Right cardiac atrium (tissue), 5 donors: ENCODE measurements at places on chromosomes 4 and X. TPM values are rescaled to one million over a fixed set of nuclear protein-coding genes. Genes with fewer than 3 reads are reported as not detected.

- no peak for DNase-seq
These were observed 16.6 kb downstream of the DCK start for GRCh38 chr4:71009890-71010588.

DNA sequence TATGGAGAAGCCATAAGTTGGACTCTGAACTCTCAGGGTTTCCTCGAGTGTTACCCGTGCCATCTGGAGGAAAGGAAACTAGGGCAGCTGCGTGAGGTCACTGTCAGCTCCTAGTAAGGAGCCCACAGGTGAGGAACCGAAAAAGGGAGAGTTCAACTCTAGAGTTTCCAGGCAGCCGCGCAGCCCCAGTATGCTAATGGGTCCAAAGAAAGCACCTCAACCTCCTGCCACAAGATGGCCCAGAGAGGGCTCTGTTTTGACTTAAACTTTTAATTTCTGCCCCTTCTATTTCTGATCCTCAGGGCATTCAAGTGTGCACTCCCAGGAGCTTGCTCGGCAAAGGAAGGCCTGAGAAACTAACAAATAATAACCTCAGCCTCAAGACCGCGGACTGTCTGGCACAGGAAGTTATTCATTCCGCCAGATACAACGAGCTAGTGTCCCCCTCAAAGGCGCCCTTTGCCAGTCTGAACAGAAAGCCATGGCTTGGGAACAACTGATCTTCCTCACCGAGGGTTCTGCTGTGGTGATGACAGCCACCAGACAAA lies 13.9 kb downstream of the SCARB2 start:
- peak; percentile 65 for DNase-seq

GRCh38 chr4:20253283-20253734 lies 1.6 kb downstream of the SLIT2 start:
- DNase-seq = no peak

GRCh38 chr4:52843958-52844357 lies 18.2 kb upstream of the RASL11B start:
- no peak for DNase-seq

GRCh38 chr4:7423801-7424552 lies 10.8 kb downstream of the PSAPL1 start:
- DNase-seq = no peak

Gene EDA
- 20.5 TPM for total RNA-seq
